Stimulated activated CD8-positive, alpha-beta memory T cell treated with anti-CD3 and anti-CD28 coated beads, Interleukin-7, amount 100 ng/mL, for 24 hours (primary cell): ENCODE measurements at places on chromosomes 2 and 18.

DNA sequence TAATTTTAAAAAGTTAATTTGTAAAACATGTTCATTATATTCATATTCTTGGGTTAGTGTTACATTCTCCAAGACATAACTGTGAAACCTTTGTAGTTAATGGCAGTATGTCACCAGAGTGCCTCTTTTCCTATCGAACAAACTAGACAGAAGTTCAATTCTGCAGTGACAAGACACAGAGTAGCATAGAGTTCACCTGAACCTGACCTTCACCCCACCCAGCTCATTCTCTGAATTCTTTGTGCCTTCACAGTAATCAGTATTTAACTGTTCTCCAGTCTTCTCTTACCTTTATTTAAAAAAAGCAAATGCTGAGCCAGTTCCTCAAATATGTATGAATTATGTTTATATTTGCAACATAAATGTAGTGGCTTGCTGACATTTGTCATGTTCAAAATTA, 52.9 kb upstream of the CHMP1B start:
- DNase-seq, result no peak

GRCh38 chr2:85810371-85811179, 56.8 kb downstream of the ATOH8 start:
- DNase-seq, result no peak

DNA sequence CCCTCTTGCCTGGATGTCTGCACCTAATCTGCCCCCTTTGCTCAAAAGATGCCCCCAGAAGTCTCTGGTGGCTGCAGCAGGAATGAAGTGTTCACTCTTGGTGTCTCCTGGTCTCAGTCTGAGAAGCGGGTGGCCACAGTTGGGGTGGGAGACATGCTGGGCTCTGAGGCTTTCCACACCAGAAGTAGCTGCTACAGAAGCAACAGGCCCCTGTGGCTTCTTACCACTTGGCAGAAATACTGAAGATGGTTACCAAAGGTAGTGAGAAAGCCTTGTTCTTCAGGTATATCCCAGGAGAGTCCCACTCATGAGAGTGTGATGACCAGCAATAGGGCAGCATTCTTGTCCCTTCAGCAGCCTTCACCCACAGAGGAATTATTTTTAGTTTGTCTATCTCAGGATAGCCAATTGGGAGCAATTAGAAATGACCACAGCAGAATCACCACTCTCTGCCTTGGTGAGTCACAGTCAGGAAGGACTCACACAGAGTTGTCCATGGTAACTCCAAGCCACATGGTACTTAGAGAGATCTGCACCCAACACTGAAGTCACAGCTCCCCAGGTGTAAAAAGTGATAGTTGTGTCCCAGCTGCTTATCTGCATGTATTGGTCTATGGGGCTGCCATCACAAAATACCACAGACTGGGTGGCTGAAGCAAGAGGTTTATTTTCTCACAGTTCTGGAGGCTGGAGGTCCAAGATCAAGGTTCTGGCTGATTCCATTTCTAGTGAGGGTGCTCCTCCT, 169.8 kb upstream of the ID2 start:
- DNase-seq, result no peak

DNA sequence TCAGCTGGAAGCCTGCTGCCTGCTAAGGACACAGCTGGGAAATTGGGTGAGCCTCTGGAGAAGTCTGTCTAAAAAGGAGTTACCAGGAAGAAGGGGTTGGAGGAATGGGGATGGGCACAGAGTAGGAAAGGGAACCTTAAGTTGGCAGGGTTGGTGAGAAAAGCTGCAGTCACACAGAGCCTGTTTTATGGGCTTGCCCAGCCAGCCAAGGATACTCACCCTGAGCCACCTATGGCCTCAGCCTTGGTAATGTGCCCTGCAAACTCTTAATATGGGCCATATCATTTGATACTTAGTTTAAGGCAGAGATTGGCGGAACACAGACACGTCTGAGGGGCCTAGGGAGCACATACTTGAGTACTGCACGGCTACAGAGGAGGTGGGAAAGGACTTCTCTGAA, 418.3 kb upstream of the RAB12 start:
- no peak for DNase-seq

- DNase-seq, result no peak
Measured at GRCh38 chr2:22124003-22124402, 1000.2 kb downstream of the TDRD15 start.

GRCh38 chr2:159851941-159852340, 53.9 kb upstream of the CD302 start:
- DNase-seq, result no peak

GRCh38 chr2:47010176-47010575, 94.6 kb upstream of the MCFD2 start:
- no peak for DNase-seq

GRCh38 chr18:56723068-56723467, 71.9 kb downstream of the WDR7 start:
- DNase-seq, result no peak

DNA sequence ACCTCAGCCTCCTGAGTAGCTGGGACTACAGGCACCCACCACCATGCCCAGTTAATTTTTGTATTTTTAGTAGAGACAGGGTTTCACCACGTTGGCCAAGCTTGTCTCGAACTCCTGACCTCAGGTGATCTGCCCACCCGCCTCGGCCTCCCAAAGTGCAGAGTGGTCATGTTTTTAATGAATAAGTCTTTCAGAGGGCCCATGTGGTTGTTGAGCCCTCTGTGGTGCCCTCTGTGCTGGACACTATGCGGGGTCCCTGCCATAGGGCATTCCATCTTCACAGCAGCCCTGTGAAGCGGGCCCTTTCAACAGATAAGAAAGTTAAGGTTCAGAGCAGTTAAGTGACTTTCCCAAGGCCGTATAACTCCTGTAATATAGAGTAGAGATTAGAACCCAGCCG, 25.9 kb downstream of the MYO7B start:
- DNase-seq, result no peak

DNA sequence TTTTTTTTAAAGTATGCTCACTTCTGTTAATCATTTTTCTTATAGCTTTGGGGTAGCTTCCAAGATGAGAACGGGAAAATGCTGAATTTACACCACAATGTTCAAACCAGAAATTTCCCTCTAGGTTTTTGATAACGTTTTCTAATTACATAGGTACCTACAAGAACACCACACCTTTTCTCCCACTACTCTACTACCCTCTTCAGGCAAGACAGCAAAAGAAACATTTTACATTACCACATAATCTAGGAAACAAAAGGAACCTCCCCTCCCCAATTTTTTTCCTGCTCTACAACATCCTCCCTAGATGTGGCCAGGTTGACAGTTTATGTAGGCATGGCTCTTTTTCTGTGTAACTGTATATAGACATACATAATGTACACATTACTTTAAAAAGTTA, 32.4 kb downstream of the NDUFAF7 start:
- no peak for DNase-seq

- DNase-seq, result no peak
Measured at GRCh38 chr2:74317701-74318100, 25.5 kb downstream of the SLC4A5 start.

DNA sequence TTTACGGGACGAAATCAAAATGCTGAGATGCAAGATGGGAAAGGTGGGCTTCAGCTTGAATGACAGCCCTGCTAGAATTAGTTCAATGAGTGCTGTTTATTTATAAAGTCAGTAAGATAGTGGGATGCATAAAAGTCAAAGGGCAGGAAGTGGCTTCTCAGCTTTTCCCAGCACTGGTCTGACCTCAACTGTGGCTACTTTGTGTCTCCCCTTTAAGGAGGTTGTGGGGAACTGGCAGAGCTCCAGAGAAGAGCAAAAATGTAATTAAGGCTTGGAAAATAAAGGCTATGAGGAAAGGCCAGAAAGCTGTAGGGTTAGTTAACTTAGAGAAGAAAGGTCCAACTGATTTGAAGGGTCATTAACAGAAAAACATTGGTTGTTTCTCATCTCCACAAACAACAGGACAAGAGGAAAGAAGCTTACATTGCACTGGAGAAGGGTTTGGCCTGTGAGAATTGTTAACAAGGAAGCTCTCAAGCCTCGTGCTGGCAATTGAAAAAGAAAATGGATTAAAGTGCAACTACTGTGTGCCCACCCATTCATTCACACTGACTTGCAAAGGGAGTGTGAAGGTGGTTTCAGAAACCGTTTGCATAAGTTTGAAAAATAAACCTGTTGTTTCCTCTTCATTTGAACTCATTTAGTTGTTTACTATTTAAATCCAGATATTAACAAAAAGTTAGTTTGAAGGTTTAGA, 68.8 kb upstream of the CD28 start:
- DNase-seq, result no peak

- DNase-seq, result no peak
Measured at GRCh38 chr18:11587432-11587831, 22.0 kb upstream of the SLC35G4 start.

DNA sequence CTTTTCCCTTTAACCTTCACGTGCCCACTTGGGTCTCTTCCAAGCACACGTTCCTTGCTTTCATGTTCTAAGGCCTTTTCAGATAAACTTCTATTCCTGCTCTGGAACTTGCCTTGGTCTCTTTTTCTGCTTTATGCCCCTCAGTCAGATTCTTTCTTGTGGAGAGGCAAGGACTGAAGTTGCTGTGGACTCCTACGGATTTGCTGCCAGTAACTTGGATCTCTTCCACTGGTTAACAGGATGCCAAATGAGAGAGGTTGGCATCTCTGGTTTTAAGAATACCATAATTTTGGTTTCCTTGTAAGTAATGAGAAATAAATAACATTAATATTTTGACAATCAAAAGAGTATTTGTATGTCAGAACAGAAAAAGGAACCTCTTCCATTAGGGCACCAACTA, 33.0 kb downstream of the COMMD1 start:
- DNase-seq, result no peak

DNA sequence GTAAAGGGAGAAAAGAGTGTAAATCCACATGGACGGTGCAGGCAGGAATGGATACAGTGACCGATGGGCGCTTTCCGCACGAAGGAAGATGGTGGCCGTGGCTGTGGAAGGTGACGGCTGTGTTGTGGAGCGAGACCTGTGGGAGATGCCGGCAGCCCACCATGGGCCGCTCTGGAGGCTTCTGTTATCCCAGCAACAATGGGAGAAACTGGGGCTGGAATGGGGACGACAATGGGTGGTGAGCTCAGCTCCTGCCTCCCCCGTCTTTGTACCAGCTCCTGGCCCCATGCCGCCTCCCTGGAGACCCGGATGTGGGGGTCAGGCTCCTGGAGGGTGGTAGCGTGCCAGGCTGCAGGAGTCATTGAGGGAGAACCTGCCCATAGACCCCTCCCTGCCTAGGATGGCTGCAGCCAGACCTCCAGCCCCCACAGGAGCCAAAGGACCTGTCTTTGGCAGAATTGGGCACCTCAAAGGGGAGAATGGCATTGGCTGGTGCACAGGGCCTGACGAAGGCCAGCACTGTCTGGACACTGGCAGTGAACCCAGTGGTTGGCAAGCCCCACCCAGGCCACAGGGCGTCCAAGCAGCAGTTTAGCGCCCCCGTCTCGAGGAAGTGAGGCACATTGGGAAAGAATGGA, 72.6 kb downstream of the SLC66A2 start:
- DNase-seq, result no peak

- no peak for DNase-seq
Measured at GRCh38 chr2:113136828-113137775, 9.7 kb downstream of the IL1RN start.

DNA sequence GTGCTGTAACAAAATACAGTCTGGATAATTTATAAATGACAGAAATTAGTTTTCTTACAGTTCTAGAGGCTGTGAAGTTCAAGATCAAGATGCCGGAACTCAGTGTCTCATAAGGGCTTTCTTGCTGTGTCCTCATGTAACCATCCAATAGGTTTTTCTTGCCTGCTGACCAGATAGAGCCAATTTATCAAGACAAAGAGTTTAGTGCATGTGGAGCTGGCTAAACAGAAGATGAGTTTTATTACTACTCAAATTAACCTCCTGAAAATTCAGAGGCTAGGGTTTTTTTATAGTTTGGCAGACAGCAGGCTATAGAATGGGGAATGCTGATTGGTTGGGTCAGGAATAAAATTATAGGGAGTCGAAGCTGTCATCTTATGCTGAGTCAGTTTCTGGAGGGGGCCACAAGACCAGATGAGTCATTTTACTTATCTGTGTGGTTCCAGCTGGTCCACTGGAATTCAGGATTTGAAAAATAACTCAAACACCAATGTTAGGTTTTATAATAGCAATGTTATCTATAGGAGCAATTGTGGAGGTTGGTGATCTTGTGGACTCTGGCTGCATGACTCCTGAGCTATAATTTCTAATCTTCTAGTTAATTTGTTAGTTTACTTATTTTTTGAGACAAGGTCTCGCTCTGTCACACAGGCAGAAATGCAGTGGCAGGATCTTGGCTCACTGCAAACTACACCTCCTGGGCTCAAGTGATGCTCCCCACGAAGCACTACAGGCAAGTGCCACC, 3.2 kb upstream of the PDK1 start:
- no peak for DNase-seq

GRCh38 chr2:226838722-226839121, 2.9 kb downstream of the RHBDD1 start:
- DNase-seq, result no peak

DNA sequence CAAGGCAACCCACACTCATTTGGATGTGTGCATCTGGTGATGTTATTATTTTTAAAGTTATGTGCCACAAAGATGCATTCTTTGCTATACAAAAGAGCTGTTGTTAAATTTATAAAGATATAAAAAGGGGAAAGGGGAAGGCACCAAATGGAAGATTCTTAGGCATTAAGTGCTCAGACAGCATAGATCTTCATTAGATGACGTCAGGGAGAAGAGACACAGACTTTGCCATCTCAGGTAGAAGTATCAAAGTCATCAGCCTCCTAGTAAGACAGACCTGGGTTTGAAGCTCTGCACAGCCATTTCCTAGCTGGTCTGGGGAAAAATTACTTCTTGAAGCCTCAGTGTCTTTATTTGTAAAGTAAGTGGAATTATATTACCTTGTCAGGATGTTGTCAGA, 1.2 kb upstream of the CLUL1 start:
- DNase-seq, result no peak

DNA sequence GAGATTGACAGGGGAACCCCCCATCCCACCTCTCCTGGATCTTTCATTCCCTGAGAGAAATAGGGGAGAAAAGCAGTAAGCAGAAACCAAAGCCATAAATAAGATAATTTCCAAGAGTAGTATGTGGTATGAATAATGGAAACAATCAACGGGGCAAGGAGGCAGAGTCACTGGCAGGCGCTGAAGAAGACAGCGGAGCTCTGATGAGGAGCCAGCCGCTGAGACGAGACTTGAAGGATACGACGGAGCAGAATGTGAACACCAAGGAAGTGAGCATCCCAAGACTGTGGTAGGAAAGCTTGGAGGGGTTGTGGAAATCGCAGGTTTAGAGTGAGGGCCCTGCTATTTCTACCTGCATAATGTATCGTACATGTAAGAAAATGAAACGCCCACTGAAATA, 93.6 kb upstream of the CBLN2 start:
- DNase-seq, result no peak

DNA sequence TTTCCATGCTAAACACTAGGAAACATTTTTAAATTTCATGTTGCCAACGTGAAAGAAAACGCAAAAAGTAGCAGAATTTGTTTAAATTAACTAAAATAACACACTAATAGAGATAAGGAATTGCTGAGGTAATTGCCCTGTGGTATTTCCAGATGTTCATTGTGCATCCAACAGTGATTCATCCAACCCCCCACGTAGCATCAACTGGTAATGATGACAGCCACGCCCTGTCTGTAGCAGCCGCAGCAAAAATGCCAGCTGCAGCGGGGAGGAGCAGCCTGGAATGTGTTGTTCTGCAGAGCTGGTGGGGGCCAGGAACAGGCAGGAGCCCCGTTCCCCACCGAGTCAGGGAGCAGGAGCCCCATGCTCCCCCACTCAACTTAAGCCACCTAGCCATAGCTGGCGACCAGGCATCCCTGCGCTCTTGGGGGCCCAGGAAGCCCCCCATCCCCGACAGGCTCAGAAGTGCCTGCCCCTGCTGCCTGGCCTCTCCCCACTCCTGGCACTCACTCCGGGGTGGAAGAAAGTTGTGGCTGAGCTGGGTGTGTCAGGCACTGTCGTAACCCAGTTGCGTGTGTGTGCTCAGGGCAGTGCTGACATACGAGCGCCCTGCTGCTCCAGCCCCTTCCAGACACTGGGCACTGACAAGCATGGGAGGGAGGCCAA, 695.1 kb upstream of the ACVR2A start:
- no peak for DNase-seq
